ENCODE measurements at places on chromosomes 16 and 17.
A peak's percentile ranks its signal among the peaks of the same experiment; 100 is the strongest.

DNA sequence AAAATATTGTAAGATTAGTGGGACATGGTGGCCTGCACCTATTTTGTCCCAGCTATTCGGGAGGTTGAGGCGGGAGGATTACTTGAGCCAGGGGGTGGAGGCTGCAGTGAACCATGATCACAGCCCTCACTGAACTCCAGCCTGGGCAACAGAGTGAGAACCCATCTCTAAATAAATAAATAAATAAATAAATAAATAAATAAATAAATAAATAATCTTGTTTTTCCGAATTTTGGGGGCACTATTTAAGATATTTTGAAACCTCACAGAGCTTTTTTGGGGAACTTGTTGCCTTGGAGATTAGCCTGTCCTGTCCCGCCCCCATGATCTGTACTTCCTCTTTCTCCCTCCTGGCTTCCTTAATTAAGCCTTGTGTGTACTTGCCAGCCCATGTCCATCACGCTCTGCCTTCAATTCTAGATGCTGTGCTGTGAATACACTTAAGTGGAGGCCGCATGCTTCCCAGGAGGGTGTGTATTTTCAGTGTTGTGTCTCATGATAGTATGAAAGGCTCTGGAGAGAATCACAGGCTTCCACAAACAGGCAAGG is 4.4 kb downstream of the LGALS9 start:
- no peak for DNase-seq

DNA sequence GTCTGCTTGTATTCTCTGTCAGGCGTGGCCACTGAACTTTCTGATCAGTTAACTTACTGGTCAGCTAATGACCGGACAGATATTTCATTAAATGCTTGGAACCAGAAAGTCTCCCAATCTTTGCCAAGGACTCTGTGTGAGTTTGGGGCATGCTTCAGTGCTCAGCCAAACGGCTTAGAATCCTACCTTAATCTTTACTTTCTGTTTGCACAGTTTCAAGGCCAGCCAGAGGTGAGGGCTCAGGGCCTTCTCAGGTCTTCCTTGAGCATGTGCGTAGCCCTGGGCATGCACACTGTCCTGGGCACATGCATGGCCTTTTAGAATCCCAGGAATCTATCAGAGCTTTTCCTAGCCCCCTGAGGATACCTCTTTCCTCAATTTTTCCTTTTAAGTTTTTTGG is 230.1 kb downstream of the RAB11FIP4 start:
- no peak for DNase-seq

GRCh38 chr17:74234486-74234885 is 21.1 kb downstream of the TTYH2 start:
- no peak for DNase-seq

- DNase-seq = peak; percentile 96
These were observed 1.5 kb downstream of the TNFRSF12A start for GRCh38 chr16:3021449-3022207.

DNA sequence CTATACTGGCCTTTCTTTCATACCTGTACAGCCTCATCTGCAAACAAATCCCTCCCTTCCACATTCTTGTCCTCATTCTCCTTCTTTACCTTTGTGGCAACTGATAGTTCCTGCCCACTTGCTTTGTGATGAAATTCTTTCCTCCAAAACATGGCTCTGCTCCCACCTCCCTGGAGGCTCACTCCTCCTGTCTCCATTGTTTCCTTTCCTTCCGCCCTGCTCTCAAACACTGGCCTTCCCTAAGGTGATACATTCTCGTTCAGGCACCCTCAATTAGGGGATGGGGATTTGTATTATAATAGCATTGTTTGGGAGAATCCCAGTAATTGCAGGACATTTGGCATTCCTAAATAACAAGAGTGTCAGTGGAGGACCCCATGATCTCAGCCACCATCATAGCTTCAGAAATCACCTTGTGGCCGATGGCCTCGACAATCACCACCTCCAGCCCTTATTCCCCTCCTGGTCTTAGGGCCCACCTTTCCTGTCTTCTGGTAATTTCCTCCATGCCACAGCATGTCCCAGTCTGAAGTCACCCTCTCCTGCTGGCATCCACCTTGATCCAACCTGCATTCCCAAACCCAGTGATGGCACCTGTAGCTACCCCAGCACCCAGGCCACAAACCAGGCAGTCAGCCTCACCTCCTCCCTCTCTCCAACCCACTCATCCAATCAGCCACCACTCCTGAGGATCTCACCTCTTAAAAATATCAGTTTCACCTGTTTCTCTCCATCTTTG is 7.9 kb downstream of the UNC119 start:
- no peak for DNase-seq

DNA sequence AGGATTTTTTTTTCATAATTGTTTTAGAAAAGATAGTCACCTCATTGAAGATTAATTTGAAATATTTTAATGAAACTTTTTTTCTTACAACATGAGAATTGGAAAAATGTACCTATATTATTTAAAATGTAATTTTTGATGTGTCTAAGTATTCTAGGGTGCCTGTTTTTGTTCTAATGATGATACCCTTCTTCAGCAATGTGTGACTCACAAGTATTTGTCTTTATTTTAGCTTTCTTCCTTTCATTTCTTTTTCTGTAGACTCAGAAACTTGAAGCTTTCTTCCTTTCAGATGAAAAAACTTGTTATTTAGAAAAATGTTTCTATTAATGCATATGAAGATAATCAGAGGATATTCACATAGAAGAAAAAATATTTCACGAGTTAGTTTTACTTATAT is 231.8 kb downstream of the BCAS3 start:
- DNase-seq = peak; percentile 62

- no peak for DNase-seq
These were observed 113.4 kb downstream of the PITPNC1 start for GRCh38 chr17:67490471-67490870.

- DNase-seq = no peak
These were observed 11.6 kb downstream of the ZNRF1 start for GRCh38 chr16:75010427-75010826.

DNA sequence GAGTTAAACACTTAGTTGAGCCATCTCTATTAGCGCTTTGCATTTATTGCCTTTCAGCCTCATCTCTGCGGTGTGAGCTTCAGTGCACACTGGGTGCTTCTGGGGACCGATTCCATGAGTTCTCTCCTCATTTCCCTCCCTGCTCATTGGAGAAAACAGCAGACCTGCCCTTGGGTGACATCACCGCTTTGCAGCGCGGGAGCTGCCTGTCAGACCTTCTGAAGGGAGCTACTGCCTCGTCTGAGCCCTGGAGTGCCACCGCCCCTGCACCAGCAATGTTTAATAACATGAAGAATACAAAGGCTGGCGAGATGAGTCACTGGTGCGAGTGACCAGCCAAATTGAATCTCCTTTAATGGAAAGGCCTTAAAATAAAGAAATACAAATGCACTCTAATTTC is 30.2 kb upstream of the CPPED1 start:
- no peak for DNase-seq

DNA sequence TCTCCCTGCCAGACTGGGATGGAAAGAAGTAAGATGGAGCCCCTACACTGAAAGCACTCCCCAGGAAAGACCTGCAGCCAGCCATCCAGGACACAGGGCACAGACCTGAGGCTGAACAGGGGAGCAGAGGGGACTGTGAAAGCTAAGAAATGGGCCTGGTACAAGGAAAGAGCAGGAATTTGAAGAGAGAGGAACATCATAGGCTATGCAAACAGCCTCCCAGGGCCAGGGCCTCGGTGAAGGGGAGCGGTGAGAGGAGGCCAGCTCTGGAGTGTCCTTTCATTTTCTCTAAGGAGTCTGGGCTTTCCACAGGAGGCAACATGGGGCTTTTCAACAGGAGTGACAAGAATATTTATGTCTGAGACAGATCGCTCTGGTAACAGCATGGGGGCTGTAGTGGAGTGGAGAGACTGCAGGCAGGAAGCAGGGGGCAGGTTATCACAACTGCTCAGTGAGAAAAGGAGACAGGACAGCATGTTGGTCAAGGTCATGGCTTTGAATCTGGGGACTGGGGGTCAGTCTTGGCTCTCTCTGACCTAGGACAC is 50.1 kb downstream of the TOM1L2 start:
- no peak for DNase-seq

- DNase-seq = no peak
These were observed 38.7 kb downstream of the TIMM22 start for GRCh38 chr17:1035546-1036170.

- no peak for DNase-seq
These were observed 82.8 kb downstream of the MYH13 start for GRCh38 chr17:10290041-10290440.

GRCh38 chr17:61416540-61417363 is 17.1 kb downstream of the TBX2 start:
- peak; percentile 84 for DNase-seq

DNA sequence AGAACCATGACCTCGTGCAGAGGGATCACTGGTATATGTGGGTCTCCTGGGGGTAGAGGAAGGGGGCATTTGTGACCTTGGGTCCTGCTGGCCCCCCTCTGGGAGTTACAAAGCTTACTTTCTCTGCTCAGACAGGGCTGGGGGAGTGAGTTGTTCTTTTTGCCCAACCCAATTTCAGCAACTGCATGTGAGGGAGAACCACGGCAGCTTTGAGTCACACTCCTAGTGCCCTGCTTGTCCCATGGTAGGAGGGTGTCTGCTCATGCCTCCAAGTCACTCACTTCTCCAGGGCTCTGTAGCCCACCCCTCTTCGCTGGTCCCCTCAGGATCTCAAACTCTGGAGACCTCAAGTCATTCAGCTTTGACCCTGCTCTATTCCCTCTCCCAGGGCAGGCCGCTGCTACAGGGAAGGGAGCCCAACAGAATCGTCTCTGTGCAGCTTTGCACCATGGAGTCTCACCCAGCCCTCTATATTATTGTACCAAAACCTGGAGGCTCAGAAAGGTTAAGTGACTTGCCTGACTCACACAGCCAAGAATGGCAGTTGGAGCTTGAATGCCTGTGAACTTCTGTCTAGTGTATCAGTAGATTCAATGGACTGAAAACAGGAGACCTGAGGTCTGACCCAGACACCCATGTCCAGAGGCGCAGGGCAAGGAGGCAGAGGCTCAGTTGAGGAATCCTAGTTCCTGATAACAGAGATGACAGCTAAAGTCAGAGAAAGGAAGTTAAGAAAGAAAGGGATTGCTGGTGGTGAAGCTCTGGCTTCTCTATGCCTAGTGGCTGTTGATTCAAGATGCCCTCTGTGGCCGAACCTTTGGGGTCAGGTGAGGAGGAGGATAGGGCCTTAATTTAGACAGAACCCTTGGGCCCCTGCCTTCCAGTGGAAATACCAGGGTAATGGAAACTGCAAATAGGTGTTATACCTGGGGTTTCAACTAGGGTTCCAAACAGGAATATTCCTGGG is 14.6 kb upstream of the ETV4 start:
- no peak for DNase-seq

- no peak for DNase-seq
These were observed 24.8 kb downstream of the HS3ST3A1 start for GRCh38 chr17:13576661-13577526.

GRCh38 chr17:54982399-54982798 is 13.8 kb downstream of the STXBP4 start:
- peak; percentile 50 for DNase-seq

GRCh38 chr16:9195287-9195686 is 103.8 kb downstream of the HAPSTR1 start:
- DNase-seq = no peak

DNA sequence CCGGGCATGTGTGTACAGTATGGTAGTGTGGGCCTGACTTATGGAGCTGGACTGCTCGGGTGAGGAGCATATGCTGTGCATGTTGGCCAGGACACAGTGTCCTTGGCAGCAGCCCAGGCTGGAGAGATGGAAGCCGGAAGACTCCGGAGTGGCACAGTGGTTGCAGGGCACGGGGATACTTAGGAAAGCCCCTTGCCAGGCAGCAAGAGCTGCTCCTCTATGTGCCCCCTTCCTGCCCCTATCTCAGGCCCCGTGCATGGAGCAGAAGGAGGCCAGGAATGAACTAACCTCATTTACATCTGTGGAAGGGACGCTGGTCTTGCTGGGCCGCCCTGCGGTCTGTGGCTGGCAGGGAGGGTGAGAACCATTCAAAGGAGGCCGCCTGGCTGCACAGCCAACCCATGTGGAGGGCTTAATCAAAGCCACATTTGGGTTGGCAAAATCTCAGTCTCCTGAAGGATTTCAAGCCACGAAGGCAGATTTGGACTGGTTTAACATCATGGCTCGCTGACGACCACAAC is 32.2 kb upstream of the RCVRN start:
- DNase-seq = no peak

DNA sequence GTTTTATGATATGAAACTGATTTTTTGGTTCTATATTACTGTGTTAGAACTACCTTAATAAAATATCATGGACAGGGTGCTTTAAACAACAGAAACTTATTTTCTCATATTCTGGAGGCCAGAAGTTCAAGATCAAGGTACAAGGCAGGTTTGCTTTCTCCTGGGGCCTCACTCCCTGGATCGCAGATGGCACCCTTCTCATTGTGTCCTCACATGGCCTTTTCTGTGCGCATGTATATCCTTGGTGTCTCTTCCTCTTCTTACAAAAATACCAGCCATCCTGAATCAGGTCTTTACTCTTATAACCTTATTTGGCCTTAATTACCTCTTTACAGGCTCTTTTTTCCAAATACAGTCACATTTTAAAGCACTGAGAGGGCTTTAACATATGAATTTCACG is 906.1 kb downstream of the CDH11 start:
- DNase-seq = no peak

GRCh38 chr17:80860703-80861417 is 130.8 kb upstream of the CHMP6 start:
- no peak for DNase-seq

DNA sequence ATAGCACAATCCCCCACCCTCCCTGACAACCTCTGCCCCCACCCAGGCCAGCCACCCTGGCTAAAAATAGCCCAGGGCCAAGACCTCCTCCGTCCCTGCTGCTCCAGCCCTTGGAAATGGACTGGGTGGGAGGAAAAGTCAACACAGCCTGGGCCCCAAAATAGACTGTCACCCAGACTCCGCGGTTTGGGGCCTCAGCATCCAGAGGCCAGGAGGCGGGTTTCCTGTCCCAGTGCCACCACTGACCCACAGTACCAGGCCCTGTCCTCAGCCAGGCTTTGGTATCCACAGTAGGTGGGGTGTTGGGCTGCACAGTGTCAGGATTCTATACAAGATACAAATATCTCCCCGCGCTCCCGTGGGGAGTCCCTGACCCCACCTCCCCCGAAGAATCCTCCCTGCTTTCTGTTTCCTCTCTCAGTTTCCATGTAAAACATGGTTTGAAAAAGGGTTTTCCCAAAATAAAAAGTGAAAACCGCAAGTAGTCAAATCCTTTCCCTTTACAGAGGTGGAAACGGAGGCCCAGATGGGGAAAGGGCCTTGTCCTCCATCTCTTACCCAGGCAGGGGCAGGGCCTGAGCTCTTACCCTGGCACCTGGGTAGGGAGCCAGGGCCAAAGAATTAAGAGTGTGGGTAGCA is 20.1 kb downstream of the CPNE2 start:
- DNase-seq = no peak

GRCh38 chr16:787978-788398 is at the start of gene RPUSD1:
RPUSD1 (minus strand) TSS chr16:788381; CDS start chr16:787737, 644 bp downstream.
- DNase-seq = no peak
